ENCODE measurements at places on chromosomes 13 and 19.

- DNase-seq: no peak
Observed at GRCh38 chr19:46721269-46722003, 4.5 kb upstream of the PRKD2 start.

DNA sequence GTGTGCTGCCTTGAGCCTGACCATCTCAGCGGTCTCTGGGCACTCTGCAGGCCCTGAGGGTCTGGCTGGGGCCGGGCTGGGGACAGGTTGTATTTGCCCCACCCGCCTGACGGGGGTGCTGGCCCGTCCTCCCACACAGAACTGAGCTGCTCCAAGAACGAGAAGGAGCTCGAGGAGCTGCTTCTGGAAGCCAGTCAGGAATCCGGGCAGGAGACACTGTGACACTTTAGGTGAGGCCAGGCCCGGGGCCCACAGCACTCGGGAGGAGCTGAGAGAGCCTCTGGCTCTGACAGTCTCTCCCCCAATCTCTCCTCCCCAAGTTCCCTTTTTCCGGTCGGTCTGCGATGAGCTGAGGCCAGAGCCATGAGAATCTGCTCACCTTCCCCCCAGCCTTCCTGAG lies 14.5 kb downstream of the NKPD1 start:
- no peak for DNase-seq

DNA sequence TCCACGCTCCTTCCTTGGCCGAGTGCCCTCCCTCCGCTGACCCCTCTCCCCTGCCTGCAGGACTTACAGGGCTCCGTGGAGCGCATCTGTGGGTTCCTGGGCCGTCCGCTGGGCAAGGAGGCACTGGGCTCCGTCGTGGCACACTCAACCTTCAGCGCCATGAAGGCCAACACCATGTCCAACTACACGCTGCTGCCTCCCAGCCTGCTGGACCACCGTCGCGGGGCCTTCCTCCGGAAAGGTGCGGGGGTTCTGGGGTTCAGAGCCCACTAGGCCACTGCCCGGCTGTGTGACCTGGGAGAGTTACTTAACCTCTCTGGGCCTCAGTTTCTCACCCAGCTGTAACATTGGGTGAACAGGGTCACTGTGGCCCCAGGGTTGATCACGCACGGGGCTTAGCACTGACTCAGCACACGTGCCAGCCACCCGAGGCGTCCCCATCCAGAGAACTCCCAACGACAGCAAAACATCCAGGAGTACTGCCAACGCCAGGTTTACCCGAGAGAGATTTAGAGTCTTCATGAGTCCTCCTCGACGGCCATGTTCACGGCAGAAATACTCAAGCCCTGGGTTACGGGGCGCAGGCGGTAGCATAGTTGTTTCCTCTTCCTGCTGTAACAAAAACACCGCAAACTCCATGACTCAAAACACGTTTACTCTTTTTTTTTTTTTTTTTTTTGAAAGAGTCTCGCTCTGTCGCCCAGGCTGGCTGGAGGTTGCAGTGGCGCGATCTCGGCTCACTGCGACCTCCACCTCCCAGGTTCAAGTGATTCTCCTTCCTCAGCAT lies 9.7 kb upstream of the SPACA4 start:
- peak; percentile 26 for DNase-seq

DNA sequence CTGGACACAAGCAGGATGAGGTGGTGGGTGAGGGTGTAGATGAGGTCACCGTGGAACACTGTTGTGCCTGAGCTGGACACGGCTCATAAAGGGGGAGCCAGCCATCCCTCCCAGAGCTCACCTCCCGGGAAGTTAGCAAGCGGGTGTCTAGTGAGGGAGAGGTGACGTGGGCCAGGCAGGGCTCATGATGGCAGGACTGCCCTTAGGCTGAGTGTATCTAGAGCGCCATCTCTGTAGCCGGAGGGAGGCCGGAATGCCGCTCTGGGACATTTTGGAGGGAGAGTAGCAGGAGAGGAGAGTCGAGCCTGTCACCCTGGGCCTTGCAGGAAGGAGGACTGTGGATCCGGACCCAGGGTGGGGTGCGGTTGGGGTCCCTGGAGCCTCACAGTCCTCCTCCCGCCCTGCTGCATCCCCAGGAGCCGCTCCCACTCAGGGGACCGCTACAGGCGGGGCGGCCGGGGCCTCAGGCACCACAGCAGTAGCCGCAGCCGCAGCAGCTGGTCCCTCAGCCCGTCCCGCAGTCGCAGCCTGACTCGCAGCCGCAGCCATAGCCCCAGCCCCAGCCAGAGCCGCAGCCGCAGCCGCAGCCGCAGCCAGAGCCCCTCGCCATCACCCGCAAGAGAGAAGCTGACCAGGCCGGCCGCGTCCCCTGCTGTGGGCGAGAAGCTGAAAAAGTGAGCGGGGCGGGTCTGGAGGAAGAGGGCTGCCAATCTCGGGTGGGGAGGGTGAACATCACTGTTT lies 9.2 kb downstream of the ZNF296 start:
- DNase-seq: no peak

GRCh38 chr13:37652596-37652995 lies 54.0 kb upstream of the POSTN start:
- no peak for DNase-seq

- no peak for DNase-seq
Observed at GRCh38 chr19:40400559-40400958, 10.6 kb upstream of the HIPK4 start.

DNA sequence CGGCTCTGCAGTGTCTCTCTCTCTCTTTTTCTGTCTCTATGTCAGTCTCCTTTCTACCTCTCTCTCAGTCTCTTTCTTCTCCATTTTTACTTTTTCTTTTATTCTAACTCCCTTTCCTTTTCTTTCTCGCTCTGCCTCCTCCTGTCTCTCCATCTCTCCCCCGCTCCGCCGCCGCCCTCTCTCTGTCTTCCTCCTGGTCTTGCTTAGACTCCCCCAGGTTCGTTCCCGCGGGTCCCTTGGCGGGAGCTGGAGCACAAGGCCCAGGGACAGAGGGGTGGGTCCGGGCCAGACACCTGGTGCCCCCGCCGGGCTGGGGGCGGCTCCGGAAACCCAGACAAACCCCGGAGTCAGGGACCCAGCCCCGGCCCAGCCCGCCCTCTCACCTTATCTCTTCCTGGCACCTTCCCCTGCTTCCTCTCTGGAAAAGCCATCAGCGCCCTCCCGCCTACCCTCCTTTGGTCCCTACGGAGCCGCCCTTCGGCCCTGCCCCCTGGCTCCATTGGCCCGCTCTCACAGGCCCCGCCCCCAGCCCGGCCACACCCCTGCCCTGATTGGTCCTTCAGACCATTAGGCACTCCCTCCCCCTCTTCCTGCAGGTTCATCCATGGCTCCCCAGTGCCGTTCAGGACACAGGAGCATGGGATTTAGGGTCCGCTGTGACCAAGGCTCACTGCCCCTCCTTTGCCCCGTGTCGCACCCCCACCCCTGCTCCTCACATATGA lies 15.4 kb upstream of the NOP53 start:
- no peak for DNase-seq

DNA sequence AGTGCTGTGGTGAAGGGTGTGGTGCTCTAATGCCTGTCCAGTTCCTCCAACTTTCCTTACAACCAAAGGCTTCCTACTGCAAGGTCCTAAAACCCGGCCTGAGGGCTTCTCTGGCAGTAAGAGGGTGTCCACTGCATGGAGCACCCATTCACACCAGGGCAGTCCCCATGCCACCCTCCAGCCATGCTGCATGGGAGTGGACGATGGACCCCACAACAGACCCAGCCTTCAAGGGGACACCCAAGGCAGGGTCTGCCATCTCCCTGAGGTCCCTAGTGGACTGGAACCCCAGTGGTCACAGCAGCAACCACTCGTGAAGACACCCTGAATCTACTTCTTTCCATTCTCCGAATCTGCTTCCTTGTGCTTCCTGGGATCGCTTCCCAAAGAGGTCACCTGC lies 117.6 kb upstream of the SOX1 start:
- DNase-seq: no peak

DNA sequence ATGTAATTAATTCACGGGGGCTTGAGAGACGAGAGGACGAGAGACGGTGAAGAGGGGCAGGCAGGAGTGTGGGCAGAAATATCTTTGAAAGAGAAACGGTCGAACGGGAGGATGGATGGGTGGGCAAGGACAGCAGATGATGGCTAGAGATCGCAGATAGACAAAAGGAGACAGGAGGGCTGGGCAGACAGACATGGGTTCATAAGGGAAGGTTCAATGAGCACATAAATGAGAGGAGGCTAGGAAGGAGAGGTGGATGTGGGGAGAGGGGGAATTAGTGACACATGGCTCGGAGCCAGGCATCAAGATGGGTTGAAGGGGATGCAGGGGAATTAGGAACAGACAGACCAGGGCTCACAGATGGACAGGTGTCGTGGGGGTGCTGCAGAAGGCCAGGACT lies 1.1 kb downstream of the SYT3 start:
- DNase-seq: no peak

GRCh38 chr13:21435231-21435630 lies 23.9 kb downstream of the ZDHHC20 start:
- DNase-seq: no peak

- no peak for DNase-seq
Observed at GRCh38 chr13:41460074-41460465, 2.7 kb downstream of the RGCC start.

DNA sequence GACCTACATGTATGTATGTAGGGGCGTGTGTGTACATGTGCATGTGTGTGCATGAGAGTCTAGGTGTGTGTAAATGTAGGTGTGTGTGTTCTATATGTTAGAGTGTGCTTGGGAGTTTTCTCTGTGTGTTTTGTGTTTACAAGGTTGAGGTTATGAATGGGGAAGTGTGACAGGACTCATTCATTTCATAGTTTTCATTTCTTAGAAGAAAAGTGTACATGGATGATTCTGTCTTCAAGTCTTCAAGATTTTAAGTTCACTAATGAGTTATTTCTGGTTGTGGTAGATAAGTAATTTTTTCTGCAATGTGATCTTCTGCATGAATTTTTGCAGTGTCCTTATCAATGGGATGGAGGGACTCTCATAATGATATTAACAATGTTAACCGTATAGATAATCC lies 118.2 kb upstream of the SLC10A2 start:
- DNase-seq: no peak

GRCh38 chr19:8518536-8518935 lies 4.6 kb upstream of the ZNF414 start:
- no peak for DNase-seq

DNA sequence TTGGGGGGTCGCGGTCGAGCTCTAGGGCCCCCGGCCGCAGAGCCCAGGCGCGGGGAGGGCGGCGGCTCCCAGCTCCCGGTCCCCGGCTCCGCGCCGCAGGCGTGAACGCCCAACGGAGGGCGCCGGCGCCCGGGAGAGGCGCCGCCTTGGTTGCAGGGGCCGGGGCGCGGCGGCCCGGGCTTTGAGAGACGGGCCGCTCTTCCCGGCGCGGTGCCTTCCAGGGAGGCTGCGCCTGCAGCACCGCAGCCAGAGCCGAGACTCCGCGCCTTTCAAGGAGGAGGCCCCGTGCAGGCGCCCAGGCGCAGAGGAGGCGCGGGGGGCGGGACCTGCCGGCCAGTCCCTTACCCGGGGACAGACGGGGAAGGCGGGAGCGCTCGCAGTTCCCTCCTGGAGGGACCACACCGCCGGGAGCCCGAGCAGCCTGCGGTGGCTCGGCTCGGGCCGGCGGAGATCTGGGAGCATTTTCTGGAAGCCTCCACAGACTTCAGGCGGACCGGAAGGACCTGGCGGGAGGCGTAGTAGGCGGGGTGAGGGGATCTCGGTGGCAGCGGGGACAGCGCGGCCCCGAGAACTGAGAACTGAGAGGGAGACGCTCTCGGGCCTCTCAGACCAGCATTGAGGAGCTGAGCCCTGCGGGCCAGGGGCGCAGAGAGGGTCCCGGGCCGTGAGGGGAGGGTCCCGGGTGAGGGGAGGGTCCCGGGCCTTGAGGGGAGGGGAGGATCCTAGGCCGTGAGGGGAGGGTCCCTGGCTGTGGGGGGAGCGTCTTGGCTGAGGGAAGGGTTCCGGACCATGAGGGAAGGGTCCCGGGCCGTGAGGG lies 25.5 kb upstream of the MCF2L start:
- DNase-seq: no peak

DNA sequence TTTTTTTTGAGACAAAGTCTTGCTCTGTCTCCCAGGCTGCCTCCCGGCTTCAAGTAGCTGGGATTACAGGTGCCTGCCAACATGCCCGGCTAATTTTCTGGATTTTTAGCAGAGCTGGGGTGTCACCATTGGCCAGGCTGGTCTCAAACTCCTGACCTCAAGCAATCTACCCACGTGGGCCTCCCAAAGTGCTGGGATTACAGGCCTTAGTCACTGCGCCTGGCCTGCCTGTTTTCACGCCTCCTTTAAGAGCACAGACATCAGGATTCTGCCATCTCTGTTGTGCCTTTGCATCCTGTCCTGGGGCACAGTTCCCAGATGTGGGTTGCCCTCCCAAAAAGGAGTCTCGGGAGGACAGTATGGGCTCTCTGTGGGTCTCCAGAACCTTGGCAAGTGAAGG lies 2.5 kb upstream of the PRAM1 start:
- no peak for DNase-seq

- no peak for DNase-seq
Observed at GRCh38 chr13:113567681-113568080, 16.9 kb upstream of the TFDP1 start.

DNA sequence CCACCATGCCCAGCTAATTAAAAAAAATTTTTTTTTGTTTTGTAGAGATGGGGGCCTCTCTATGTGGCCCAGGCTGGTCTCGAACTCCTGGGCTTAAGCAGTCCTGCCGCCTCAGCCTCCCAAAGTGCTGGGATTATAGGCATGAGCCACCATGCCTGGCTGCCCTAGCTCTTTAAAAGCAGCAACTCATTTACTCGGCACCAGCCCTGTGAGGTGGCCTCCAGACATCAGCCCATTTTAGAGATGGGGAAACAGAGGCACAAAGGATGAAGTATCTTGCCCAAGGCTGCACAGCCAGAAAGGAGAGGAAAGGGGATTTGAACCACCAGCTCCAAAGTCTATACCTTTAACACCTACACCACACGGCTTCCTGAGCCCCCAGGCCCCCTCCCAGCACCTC lies 312 bp downstream of the PRX start:
- DNase-seq: no peak

- DNase-seq: no peak
Observed at GRCh38 chr19:42487032-42487797, 41.1 kb downstream of the CEACAM1 start.

DNA sequence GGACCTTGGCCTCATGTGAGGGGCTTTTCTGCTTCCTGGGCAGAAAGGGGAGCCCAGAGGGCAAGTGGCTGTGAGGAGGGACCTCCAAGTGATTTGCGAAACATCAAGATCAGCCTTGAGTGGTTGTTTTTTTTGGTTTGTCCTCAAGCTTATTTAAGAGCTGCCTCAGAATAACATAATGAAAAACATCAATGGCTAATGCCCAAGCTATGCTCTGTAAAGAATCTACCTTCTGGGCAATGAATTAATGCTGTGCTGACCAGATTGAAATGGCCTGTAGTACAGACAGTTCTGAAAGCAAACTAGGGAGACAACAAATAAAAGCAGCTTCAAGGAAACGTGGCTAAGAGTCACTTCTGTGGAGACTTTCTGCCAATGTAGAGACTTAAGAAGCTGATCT lies 8.3 kb downstream of the TMEM255B start:
- DNase-seq: no peak

DNA sequence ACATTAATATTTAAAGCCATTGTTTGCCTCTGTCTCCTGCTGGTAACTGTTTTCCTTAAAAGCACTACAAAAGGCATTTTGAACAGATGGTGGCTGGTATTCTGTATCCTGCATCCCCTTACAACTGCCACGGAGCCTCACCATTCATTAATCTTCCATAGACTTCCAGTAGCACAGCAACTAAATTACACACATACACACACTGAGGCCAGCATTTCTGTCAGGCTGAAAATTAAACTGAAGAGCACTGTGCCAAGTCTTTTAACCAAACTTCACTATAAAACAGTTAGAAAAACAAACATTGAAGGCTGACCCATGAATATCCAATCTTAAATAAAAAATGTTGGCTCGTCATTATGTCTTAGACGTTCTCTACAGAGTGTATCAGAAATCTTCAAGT lies 697.8 kb downstream of the DACH1 start:
- DNase-seq: no peak

- DNase-seq: no peak
Observed at GRCh38 chr13:94415500-94416237, 63.8 kb downstream of the DCT start.

All from activated gamma-delta T cell treated with Interleukin-2 at 50 U/mL for 16 hours (primary cell).